ENCODE measurements at places on chromosomes 12 and 14.
A peak's percentile ranks its signal among the peaks of the same experiment; 100 is the strongest.

DNA sequence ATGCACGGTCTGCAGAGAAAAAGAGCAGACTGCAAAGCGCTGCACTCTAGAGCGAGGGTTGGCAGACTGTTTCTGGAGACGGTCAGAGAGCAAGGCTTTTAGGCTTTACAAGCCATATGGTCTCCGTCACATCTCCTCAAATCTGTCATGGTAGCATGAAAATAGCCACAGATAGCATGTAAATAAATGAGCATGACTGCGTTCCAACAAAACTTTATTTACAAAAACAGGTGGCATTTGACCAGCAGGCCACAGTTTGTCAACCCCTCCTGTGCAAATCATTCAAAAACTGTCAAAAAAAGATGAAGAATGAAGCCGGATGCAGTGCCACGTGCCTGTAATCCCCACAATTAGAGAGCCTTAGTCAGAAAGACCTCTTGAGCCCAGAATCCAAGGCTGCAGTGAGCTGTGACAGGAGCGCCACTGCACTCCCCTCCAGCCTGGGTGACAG is 18.9 kb downstream of the SYNE3 start:
- DNase-seq = no peak

DNA sequence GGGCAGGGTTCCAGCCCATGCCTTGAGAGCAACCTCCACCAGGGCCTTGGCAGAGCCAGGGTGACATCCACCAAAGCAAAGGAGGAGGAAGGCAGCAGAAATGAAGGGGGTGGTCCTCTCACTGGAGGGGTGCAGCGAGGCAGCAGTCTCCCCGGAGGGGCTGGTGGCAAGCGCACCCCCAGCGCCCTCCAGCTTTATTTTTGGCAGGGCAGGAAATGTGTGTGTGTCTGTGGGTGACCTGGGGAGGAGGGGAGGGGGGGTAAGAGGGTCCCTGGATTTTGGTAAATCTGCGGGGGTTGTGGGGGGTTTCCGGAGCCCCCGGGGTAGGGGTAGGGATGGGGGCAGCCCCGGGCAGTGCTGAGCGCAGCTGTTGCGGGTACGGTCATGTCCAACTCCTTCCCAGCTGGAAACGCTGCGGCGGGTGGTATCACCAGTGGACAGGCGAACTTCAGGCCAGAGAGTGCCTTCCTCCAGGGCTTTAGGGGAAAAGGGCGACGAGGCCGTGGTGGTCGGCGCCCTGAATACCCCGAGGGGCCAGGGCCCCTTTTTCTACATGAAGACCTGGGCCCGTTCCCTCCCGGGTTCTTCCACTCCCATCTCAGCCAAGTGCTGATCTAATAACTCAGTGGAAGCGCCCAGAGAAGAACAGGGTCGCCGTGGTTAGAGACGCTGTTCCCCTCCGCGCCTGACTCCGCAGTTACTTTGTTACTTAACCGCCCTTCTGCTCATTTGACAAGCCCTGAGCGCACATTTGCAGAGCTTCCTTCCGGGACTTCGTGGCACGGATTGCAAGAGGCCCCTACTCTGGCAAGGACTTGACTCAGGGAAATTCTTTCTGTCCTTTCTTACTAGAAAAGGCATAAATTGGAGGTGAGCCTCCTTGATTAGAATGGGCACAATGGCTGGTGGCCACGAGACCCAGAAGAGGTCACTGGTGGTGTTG is 55.2 kb downstream of the FOS start:
- peak; percentile 63 for DNase-seq

DNA sequence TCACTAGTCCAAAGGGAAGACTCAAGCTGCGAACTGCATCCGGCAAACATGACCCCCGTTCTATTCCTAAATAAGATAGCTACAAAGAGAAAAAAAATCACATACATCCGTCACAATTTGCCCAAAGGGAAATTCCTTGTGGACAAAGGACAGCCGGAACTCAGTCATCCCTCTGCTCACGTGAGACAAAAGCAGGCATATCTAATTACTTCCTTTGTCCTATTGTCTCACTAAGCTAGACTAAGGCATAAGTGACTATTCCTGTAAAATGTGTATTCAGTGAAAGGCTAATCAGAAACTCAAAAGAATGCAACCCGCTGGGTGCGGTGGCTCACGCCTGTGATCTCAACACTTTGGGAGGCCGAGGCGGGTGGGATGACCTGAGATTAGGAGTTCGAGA is 27.2 kb upstream of the NINJ2 start:
- DNase-seq = no peak

- DNase-seq = no peak
Observed at GRCh38 chr14:75826599-75826998, 155.2 kb downstream of the TGFB3 start.

DNA sequence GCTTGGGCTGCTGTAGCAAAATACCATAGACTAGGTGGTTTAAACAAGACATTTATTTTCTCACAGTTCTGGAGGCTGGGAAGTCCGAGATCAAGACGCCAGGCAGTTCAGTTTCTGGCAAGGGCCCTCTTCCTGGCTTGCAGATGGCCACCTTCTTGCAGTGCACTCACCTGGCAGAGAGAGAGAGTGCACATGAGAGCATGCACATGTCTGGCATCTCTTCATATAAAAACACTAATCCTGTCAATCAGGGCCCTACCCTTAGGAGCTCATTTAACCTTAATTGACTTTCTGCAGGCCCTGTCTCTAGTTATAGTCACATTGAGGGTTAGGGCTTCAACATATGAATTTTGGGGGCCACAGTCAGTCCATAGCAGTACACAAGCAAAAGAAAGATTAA is 12.4 kb upstream of the EVL start:
- no peak for DNase-seq

GRCh38 chr12:19576506-19577280 is 137.4 kb downstream of the AEBP2 start:
- no peak for DNase-seq

- DNase-seq = no peak
Observed at GRCh38 chr14:73189651-73190050, 47.7 kb upstream of the PAPLN start.

GRCh38 chr14:104536942-104537612 is 42.5 kb upstream of the C14orf180 start:
- no peak for DNase-seq

DNA sequence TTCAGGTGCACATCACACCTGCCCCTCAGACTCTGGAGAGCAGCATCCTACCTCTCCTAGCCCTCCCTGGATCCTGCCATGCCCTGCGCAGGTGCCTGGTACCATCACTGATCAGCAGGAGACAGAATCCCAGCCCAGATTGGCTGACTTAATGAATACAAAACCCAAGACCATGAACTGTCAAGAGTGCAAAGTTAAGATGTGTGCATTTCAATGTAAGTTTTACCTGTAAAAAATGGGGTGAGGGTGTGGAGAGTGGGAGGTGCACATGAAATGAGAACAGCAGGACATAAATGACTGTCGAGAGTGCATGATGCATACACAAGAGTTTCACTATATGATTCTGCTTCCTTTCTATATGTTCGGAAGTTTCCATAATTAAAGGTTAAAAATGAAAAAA is 57.9 kb upstream of the GPR68 start:
- DNase-seq = peak; percentile 82

DNA sequence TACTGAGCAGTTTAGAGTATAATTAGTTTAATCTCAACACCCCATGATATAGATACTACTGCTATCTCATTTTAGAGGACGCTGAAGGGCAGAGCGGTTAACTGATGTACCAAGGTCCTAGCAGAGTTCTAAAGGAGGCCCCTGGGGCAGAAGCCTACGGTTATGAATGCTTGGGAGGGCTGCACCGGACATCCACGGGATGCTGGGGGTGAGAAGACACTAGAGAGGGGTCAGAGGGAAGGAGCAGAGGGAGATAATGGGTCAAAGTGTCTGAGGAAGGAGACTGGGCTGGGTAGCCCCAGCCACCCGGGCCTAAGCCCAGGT is 1.6 kb upstream of the ACTR6 start:
- DNase-seq = no peak
